ENCODE measurements at places on chromosomes 5 and 9.

DNA sequence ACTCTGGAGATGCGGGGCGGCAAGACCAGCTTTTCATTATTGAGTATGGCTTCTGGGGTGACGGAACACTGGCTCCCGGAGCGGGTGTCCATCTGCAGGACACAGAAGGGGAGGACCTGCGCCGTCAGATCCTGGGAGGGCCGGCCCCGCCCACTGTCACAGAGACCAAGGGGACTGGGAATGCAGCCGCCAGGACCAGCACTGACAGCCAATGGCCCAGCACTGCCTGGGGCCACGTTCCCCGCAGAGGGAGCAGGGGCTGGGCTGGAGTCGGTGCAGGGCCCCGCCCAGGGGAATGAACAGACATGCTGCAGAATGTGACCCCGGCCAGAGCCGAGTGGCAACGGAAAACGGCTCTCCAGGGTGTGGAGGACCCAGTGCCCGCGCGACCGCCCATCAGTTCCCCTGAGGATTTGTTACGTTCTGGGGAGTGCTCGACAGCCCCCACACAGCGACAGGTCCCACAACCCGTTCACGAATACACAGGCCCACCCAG lies at the start of gene ZDHHC11:
ZDHHC11 (minus strand) TSS at position 476 of the 496 bp plus-strand sequence; CDS start at position 92, 384 bp downstream.
- DNase-seq: peak; percentile 24

GRCh38 chr9:124503713-124504529 lies 3.3 kb downstream of the NR5A1 start:
- peak; percentile 18 for DNase-seq

DNA sequence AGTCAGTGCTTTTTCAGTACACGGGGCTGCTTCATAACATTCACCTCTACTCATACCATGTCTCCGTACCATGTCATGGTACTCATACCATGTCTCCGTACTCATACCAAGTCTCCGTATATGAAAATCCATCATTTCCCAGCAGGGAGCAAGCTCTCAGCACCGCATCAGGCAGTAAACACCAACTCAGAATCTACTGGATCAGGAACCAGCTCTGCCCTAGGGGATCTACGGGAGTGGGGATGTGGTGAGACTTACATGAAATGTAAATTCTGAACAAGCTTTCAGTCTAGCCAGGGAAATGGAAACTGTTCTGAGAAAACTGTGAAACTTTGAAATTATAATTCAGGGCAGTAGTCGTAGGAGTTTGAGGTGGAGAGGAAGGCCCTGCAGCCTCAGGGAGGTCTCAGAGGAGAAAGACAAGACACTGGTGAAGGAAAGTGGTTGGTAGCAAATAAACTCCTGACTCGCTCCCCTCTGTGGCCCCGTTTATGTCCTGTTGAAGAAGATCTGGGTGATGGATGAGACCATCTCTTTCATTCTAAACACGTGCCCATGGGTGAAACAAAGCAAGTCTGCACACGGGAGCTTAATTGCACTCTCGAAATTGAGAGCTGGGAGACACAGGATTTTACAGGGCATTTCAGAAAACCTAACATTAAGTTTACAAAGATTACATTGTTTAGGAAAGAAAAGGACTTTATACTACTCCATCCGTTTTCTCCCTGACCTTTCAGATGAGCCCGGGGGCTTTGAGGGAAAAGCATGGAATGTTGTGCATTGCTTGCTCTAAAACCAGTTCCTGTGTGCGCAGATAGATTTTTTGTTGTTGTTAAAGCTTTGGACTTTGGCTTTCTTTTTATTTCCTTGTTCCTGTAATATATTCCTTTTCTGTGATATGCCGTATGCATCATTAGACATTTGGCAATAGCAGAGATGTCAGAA lies 26.8 kb downstream of the ACTBL2 start:
- DNase-seq: no peak

GRCh38 chr5:13508559-13508958 lies 435.9 kb downstream of the DNAH5 start:
- DNase-seq: no peak

DNA sequence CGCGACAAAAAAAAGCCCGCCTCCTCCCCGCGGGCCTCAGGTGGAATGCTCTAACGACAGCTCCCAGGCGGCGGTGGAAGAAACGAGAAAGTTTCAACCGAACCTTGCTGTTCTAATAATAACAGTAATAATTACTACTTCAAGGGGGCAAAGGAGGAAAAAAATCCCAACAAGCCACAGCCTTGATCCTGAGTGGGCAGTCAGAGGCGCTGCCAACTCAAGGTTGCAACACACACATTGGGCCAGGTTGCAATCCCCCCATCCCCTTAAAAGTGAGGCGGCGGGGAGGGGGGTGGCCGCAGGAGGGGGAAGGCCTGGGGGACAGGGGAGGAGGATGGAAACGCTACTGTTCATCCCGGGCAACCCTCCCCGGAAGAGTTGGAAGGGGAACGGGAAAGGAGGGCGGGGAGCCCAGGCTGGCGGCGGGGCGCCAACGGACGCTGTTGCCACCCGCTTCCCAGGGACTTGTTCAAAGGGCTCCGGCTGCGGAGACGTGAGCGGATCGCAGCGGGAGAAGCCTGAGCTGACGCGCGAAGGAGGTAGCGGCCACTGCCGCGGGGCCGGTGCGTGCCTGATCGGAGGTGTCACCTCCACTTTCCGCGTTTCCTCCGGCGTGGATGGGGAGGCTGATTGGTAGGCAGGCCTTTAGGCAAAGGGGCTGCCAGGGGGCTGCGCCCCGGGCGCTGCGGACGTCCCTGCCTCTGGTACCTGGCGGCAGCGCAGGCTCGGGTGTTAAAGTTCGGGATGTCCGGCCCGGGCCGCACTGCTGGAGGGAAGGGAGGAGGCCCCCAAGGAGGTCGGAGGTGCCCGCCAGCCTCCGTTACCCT lies 647 bp downstream of the SMARCA2 start:
- DNase-seq: peak; percentile 52

DNA sequence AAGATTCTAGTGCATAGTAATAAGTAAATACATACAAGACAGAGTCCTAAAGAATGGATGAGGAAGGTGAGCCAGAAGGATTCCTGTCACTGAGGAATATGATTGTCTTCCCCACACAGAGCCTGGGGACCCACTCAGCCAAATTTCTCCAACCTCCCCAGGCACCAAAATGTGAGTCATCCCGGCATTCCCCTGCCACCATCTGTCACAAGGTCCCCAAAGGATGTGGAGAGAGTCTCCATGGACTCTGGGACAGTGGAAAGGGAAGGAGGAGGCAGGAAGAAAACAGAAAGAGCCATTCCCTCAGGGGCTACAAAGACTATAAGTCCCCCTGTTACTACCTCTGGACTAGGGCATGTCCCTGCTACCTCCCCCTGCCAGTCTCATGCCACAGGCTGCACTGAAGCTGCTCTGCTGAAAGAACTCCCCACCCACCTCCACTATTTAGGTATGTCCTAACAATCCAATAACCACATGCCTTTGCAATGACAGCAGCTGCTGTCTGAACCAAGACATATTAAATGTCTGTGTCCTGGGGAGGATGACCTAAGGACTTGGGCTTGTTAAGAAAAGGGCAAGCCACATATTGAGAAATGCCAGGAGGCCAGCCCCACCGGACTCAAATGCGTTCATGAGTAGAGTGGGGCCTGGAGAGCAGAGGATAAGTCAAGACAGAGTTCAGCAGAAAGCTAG lies 10.7 kb upstream of the OR5C1 start:
- DNase-seq: peak; percentile 77

DNA sequence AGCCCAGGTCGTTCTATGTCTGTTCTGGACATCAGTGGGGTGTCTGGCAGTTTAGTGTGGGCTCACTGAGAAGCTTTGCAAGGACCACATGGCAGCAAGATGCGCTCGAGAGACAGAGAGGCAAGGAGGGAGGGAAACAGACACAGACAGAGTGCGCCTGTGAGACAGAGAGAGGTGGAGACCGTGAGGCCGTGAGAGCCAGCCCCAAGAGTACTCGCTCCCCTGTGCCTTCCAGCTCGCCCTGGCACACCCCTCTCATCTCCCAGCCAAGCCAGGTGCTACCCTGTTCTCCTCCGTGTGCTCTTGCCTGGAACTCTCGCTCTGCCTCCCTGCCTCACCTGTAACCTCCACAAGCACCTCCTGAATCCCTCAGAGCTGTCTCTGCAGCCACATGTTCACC lies 106.8 kb downstream of the EHMT1 start:
- no peak for DNase-seq

DNA sequence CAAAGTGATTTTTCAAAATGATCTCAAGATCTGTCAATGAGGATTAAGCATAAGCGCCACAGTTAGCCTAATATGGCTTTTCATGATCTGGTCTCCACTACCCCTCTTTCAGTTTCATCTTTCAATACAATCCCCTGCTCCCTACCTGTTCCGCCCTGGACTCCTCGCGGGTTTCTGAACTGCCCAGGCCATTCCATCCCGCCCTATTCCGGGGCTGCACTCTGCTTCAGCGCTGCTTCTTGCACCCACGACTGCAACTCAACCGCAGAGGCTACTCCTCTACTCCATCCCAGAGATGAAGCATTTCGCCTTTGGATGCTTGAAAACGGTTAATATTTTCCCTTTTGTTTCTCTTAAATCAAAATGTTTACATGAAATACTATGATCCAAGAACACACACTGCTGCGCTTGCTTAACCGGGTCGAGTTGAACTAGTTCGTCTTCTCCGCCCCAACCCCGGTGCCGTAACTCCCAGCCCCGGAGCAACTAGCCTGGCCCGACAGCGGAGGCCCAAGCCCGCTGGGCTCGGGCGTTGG lies 716 bp upstream of the OTULIN start:
- DNase-seq: no peak

DNA sequence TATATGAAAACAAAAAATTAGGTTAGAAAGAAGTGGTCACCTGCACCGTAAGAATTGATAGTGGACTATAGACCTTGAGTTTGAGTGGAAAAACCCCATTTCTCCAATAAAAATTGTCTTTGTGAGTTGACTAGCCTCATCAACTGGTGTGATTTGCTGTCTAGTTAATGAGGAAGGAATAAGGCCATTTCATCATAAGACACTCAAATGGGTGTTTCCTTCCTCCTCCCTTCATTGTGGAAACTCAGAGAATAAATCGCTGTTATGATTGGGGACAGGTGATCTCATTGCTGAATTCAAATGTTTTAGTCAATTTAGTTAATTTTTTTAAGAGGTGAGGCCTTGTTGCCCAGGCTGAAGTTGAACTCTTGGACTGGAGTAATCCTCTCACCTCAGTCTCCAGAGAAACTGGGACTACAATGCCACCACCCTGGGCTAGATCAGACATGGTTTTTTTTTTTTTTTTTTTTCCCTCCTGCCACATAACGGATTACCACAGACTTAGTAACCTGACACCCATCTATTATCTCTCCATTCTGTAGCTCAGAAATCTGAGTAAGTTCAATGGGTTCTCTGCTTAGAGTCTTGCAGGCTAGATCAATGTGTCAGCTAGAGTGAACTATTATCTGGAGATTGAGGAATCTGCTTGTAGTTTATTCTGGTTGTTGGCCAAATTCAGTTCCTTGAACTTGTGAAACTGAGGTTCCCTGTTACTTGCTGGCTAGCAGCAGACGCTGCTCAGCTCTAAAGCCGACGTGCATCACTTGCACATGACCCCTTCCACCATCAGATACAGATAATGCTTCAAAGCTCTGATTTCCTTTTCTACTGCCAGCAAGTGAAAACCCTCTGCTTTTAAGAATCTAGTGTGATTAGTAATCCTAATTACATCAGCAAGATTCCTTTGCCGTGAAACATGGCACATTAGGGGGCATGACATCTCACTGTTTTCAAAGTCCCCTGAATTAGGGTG lies 663.8 kb upstream of the CDH9 start:
- DNase-seq: no peak

- DNase-seq: peak; percentile 54
Observed at GRCh38 chr5:75611311-75612225, at the start of gene ANKDD1B. Gene ANKDD1B, plus strand, starts transcription at chr5:75611453. Its CDS starts 182 bp downstream, at chr5:75611635.

GRCh38 chr5:103263054-103263453 lies 4.5 kb downstream of the MACIR start:
- no peak for DNase-seq

GRCh38 chr9:118290116-118290515 lies 585.9 kb downstream of the TLR4 start:
- DNase-seq: no peak

DNA sequence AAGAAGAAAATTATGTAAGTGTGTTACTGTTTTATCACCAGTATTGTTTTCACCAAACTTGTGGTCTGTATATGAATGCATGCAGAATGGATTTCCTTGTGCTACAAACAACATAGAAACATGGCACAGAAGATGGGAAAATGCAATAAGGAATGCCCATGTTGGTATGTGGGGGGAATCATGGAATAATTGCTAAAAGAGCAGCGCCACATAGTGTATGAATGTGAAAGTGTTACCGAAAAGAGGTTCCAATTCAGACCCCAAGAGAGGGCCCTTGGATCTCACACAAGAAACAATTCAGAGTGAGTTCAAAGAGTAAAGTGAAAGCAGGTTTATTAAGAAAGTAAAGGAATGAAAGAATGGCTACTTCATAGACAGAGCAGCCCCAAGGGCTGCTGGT lies 26.4 kb upstream of the TYRP1 start:
- DNase-seq: no peak

GRCh38 chr5:21672911-21673310 lies 1180.2 kb downstream of the CDH12 start:
- no peak for DNase-seq
